Activated T-helper 17 cell treated with anti-CD3 and anti-CD28 coated beads, Interleukin-2, amount 50 U/mL, for 72 hours (primary cell): ENCODE measurements at places on chromosomes 2 and 18.

- no peaks in the 10 kb centered on the region for H3K27me3 ChIP-seq
- H3K27ac ChIP-seq: no peak overlapping the region
Observed at GRCh38 chr2:168087401-168087800, 160.0 kb downstream of the STK39 start.

DNA sequence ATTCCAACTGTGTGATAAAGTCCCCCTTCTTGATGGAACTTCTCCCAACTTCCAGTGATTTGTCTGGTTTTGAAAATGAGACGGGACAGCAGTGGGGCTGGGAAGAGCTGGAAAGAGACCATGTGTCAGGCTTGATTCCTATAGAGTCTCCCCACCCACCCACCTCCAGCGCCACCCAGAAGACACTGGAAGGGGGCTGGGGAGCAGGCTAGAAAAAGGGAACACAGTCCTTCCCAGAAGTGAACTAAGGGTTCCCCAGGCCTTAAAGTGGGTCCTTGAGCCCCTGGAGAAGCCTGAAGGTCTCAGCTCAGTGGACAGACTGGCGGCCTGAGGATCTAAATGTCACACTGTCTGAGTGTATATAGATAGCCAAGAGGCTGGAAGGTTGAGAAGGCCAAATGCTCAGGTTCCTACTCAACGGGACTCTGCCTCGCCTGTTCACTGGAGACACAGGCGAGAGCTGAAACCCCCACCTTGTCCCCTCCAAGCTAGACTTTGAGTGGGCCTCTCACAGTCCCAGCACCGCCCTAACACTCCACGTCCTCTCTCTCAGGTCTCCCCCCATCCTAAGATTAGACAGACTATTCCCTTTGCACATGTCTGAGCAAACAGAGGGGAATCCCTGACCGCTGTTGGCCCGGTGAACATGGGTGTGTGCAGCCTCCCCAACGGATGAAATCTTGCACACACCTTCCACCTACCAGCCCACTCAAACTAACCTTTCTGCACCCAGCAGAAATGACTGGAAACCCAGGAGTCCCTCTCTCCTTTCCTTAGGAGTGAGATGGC, 1.6 kb downstream of the PKDCC start:
- ATAC-seq: no peak
- H3K27ac ChIP-seq: no peak overlapping the region
- H3K4me3 ChIP-seq: peak overlapping the region; percentile 41
- H3K27me3 ChIP-seq: peaks cover 11% of the 10 kb centered on the region

GRCh38 chr2:33030326-33030725, 83.6 kb downstream of the LTBP1 start:
- peaks cover 25% of the 10 kb centered on the region for H3K27me3 ChIP-seq
- H3K36me3 ChIP-seq: no peaks in the 10 kb centered on the region
- H3K4me3 ChIP-seq: no peak overlapping the region
- no peaks in the 10 kb centered on the region for H3K4me1 ChIP-seq
- no peak for ATAC-seq

DNA sequence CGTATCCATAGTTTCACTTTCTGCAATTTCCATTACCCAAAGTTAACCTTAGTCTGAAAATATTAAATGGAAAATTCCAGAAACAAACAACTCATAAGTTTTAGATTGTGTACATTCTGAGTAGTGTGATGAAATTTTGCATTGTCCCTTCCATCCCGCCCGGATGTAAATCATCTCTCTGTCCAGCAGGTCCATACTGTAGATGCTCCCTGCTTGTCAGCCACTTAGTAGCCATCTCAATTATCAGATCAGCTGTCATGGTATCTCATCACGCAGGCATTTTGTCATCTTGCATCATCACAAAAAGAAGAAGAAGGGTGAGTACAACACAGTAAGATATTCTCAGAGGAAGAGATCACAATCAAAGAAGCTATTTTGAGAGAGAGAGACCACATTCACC, 185.0 kb upstream of the STK17B start:
- H3K27ac ChIP-seq: no peak overlapping the region
- ATAC-seq: no peak
- no peak overlapping the region for H3K4me3 ChIP-seq
- no peaks in the 10 kb centered on the region for H3K4me1 ChIP-seq
- H3K27me3 ChIP-seq: peaks cover 14% of the 10 kb centered on the region

GRCh38 chr2:213863541-213863940, 547.3 kb upstream of the VWC2L start:
- no peak overlapping the region for H3K4me3 ChIP-seq
- H3K27ac ChIP-seq: no peak overlapping the region
- H3K27me3 ChIP-seq: no peaks in the 10 kb centered on the region
- H3K4me1 ChIP-seq: no peaks in the 10 kb centered on the region
- H3K36me3 ChIP-seq: no peaks in the 10 kb centered on the region
- ATAC-seq: no peak

- no peaks in the 10 kb centered on the region for H3K36me3 ChIP-seq
- no peak overlapping the region for H3K4me3 ChIP-seq
- no peaks in the 10 kb centered on the region for H3K27me3 ChIP-seq
Observed at GRCh38 chr2:66235428-66235827, 199.5 kb upstream of the MEIS1 start.

GRCh38 chr2:49111456-49111855, 42.9 kb downstream of the FSHR start:
- H3K36me3 ChIP-seq: no peaks in the 10 kb centered on the region
- no peak overlapping the region for H3K4me3 ChIP-seq
- H3K4me1 ChIP-seq: no peaks in the 10 kb centered on the region
- H3K27ac ChIP-seq: no peak overlapping the region

DNA sequence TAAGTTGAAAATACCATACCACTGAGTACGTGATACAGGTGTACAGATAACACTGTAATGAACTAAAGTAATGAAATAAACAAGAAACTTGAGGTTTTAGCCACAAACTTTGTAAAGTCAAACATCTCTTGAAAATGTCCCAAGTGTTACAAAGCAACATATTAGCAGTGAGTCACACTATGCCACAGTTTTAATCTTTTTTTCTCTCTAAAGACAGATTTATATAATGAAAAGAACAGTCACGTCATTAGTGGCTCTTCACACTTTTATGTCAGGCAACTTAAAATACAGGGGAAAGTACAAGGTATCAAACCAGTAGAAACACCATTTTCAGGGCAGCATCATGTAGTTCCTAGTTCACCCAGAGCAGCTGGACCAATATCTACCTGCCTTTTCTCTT, 42.1 kb downstream of the RAPH1 start:
- peak overlapping the region; percentile 63 for H3K27ac ChIP-seq
- peaks cover under 1% of the 10 kb centered on the region for H3K4me1 ChIP-seq
- H3K36me3 ChIP-seq: peaks cover 45% of the 10 kb centered on the region
- peak; percentile 90 for ATAC-seq

DNA sequence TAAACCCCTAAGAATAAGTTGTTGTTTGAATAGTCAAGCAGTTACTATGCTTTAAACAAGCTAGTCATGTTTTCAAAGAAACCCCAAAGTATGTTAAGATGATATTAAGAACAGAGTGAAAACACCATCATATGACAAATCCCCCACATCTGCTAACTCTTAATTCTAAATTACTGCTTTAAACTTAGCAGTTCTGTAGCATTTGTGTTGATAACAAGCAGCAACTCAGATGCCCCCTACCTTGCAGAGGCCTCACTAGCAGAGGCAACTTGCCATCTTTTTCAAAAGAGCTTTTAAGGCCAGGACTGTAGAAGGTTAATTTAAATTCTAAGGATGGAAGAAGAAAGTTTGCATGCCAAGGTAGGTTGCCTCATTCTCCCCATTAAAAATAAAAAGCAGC, 376.2 kb downstream of the SETBP1 start:
- no peak for ATAC-seq
- no peak overlapping the region for H3K27ac ChIP-seq
- H3K36me3 ChIP-seq: no peaks in the 10 kb centered on the region
- H3K4me1 ChIP-seq: no peaks in the 10 kb centered on the region
- no peak overlapping the region for H3K4me3 ChIP-seq
- peaks cover 8% of the 10 kb centered on the region for H3K27me3 ChIP-seq

DNA sequence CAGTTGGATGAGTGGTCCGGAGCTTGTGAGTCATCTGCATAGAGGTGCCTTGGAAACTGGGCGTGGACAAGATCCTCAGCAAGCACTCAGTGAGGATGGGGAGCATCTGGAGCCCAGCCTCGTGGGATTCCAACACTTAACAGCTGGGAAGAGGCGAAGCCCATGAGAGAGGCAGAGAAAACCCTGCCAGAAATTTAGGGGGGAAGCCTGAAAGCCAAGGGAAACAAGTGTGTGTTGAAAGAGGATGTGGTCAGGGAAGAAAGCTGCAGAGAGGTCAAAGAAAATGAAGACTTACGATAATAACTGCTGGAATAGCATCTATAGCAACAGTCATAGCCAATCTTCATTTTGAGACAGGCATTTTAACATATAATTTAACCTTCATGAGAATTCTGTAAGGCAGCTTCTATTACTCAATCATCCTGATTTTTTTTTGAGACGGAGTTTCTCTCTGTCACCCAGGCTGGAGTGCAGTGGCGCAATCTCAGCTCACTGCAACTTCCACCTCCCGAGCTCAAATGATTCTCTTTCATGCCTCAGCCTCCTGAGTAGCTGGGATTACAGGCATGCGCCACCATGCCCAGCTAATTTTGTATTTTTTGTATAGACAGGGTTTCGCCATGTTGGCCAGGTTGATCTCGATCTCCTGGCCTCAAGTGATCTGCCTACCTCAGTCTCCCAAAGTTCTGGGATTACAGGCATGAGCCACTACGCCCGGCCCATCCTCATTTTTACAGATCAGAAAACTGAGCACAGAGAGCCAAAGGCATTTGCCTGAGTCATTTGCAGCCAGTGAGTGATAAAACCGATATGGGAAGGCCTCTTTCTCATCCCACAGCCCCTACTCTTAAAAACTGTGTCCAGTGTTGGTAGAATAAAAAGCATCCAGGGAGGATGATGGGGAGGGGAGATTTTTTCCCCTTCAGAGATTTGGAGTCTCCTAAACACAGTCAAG, 214.4 kb upstream of the EPAS1 start:
- H3K4me3 ChIP-seq: no peak overlapping the region
- H3K27me3 ChIP-seq: no peaks in the 10 kb centered on the region
- peaks cover 17% of the 10 kb centered on the region for H3K36me3 ChIP-seq
- H3K27ac ChIP-seq: peak overlapping the region; percentile 47
- H3K4me1 ChIP-seq: peaks cover 11% of the 10 kb centered on the region
- ATAC-seq: peak; percentile 15

GRCh38 chr2:241852981-241853631, 5.6 kb downstream of the PDCD1 start:
- H3K4me1 ChIP-seq: peaks cover 5% of the 10 kb centered on the region
- no peak overlapping the region for H3K27ac ChIP-seq
- peaks cover 63% of the 10 kb centered on the region for H3K36me3 ChIP-seq
- H3K27me3 ChIP-seq: no peaks in the 10 kb centered on the region

DNA sequence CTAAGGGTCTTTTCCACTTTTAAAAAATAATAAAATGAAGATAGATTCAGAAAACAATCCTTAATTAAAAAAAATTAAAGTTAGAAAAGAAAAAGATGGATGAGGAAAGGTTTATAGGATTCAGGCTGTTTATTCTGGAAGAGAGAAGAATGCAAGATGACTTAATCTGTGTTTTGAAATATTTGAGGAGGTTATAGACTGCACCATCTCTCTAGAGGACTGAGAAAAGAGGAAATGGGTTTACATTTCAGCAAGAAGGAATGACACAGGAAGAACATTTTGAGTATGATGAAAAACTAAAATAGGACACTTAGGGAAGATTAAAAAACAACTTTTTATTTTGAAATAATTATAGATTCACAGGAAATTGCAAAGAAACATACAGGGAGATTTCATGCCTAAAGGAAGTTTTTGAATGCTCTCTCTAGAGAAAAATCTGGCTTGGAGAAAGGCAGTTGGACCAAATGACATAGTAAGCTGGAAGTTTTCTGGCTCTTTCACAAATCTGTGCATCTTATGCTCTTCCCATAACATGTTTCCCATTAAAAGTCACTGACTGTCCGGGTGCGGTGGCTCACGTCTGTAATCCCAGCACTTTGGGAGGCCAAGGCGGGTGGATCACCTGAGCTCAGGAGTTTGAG, 75.0 kb downstream of the CERS6 start:
- ATAC-seq: no peak
- H3K27me3 ChIP-seq: no peaks in the 10 kb centered on the region
- peaks cover 11% of the 10 kb centered on the region for H3K4me1 ChIP-seq
- H3K4me3 ChIP-seq: no peak overlapping the region

DNA sequence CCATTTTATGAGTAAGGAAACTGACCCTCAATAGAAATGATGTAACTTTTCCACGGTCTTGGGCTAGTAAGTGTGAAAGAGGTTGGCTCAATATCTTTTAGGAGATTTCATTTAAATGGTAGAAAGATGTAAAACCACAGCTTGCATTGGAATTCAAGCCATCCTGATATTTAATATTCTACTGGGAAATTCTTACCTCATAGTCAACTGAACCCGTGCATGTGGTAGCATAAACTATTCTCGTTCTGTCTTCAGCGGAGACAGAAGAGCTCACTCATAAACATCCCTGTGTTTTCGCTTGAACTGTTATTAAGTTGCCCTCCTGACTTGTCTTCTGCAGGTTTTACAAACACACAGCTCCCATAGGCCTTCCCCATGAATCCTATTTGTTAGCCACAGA, 8.5 kb upstream of the SPATS2L start:
- ATAC-seq: no peak
- no peaks in the 10 kb centered on the region for H3K36me3 ChIP-seq
- no peaks in the 10 kb centered on the region for H3K27me3 ChIP-seq
- H3K4me3 ChIP-seq: no peak overlapping the region
- H3K27ac ChIP-seq: no peak overlapping the region

DNA sequence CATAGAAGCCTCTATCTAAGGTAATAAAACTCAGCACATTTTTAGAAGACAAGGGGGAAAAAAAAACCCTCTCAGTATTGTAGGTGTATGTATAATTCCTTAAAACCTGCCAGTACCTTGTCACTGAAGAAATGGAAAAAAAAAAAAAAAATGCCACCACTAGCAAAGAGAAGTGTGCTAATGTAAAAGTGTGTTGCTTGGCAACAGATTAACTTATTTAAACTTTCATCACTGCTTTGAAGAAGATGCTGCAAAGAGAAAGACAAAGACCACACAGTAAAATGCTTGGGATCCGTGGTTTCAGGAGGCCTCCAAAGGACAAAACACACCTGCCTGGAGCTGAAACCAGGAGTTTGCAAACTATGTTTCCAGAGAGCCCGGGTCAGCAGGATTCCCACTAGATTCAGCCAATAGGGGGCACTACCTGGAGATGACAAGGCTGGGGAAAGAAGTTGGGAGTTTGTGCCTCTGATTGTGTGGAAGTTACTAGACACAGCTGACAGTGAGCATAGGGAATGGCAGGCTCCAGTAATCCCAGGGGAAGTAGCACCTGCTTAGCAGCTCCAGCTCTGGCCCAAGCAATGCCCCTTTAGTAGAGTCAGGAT, 169.1 kb upstream of the TRIB2 start:
- no peaks in the 10 kb centered on the region for H3K4me1 ChIP-seq
- H3K27ac ChIP-seq: no peak overlapping the region
- H3K36me3 ChIP-seq: no peaks in the 10 kb centered on the region
- no peak for ATAC-seq
- no peak overlapping the region for H3K4me3 ChIP-seq

- H3K36me3 ChIP-seq: no peaks in the 10 kb centered on the region
- no peak overlapping the region for H3K4me3 ChIP-seq
- ATAC-seq: no peak
Observed at GRCh38 chr2:14656146-14656545, 23.6 kb downstream of the LRATD1 start.
